SHP77 (cell line): ENCODE measurements at places on chromosomes 11 and 22.

DNA sequence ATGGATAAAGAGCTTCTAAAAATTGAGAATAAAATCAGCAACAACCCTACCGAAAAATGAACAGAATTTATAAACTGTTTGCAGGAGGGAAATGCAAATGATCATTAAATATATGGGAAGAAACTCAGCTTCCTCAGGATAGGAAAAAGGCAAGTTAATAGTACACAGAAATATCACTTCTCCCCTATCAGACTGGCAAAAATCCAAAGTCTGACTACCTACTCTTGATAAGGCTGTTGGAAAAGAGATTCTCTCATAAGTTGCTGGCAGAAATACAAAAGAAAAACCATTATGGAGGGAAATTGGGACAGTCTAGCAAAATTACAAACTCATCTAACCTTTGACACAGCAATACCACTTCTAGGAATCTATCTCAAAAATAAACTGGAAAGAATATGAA lies 100.9 kb upstream of the LDLRAD3 start:
- no peak for DNase-seq

- no peak for DNase-seq
Measured at GRCh38 chr11:22344081-22344480, 5.9 kb downstream of the SLC17A6 start.

DNA sequence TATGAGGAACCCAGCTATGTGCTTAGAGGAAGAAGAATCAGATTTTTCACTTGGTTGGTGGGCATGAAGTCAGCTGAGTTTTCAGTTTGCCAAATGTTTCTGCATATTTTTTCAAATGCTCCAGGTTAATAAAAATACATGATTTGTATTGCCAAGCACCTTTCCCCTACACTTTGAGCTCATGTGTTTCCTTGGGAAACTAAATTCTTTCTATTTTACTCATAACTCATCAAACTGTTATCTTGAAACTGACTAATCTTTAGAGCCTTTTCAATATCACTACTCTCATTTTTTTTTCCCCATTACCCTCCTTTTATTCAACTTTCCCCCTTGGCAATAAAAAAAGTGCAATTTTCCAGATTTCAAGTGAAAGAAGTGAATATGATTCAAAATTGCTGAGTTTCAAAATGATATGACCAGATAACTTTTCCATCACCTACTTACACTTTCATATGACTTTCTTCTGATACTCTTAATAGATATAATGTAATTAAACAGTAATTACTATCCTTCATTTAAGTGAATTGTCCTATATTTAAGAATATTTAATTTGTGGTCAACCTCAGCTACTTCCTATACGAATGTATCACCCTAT lies 91.9 kb upstream of the SOX6 start:
- no peak for DNase-seq

- no peak for DNase-seq
Measured at GRCh38 chr22:37609240-37610152, 862 bp downstream of the GGA1 start.

- no peak for DNase-seq
Measured at GRCh38 chr11:31509051-31509428, 382 bp downstream of the IMMP1L start.

GRCh38 chr11:45083544-45084087 lies 62.8 kb upstream of the PRDM11 start:
- DNase-seq: peak; percentile 46

GRCh38 chr11:2160736-2161259 lies at the start of gene INS:
Gene INS, minus strand, starts transcription at chr11:2161209. Its CDS starts 238 bp downstream, at chr11:2160971.
- DNase-seq: no peak

DNA sequence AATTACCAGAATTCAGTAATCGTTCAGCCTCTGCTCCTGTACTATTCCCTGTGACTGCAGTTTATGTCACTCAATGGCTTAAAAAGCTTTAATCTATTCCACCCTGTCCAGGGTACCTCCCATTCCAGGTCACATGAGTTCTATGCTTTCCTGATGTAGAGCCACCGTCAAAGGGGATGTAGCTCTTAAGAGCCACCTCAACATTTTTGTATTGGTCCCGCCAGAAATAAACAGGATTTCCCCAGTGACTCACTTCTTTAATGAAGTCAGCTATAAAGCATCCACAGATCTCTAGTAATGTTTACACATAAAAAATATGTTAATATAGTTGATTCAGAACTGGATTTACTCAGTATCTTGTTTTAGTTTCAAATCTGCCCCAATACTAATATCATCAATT lies 1.3 kb upstream of the OR8D1 start:
- no peak for DNase-seq

GRCh38 chr11:22957786-22958185 lies 97.5 kb upstream of the CCDC179 start:
- DNase-seq: no peak

GRCh38 chr22:50716290-50717024 lies 21.5 kb upstream of the ACR start:
- no peak for DNase-seq

GRCh38 chr11:112617098-112617425 lies 344.2 kb upstream of the NCAM1 start:
- DNase-seq: no peak

DNA sequence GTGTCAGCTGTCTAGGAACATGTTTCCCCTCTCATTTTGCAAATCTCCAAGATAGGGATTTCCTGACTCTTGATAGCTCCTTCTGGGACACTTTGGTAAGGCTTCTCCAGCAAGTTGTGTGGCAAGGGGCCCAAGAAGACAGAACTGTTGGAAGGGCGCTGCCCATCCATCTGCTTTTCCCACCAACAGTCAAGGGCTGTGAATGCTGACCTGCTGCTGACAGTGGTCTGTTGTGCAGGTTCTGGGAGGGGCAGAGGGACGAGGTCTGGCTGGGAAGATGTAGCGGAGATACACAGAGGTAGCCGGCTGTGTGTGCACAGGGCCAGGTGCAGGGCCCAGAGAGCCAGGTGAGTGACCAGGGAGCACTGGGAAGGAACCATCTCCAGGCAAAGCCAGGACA lies 12.2 kb downstream of the BCR start:
- DNase-seq: no peak

DNA sequence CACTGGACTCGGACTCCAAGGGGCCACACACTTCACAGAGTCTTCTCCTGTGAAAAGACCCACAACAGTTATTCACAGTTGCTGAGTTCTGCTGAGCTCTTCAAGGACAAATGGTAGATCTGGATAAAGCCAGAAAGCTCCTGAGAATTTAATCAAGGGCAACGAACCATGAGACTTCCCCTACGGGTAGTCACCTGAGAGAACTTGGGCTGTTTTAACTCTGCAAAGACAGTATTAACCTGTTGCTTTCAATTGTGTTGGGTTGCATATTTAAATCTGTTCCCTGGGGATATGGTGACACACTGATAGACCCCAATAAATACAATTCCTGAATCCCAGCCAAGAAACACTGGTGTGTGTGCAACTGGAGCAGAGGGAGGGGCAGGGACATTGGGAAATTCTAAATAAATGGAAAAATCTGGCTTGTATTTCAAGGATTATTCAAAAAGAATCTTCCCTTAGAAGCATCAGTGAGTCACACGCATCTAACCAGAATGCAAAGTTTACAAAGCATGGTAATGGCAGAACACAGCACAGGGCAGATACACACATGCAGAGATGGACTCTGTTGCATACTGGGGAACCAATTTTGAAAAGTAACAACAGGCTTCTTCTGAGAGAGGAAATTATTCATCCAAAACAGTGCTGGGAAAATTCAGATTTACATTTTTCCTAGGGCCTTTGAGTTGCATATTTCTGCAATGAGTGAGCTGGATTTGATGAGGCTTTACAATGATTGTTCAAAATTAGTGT lies 4.0 kb downstream of the KCNJ1 start:
- DNase-seq: no peak

DNA sequence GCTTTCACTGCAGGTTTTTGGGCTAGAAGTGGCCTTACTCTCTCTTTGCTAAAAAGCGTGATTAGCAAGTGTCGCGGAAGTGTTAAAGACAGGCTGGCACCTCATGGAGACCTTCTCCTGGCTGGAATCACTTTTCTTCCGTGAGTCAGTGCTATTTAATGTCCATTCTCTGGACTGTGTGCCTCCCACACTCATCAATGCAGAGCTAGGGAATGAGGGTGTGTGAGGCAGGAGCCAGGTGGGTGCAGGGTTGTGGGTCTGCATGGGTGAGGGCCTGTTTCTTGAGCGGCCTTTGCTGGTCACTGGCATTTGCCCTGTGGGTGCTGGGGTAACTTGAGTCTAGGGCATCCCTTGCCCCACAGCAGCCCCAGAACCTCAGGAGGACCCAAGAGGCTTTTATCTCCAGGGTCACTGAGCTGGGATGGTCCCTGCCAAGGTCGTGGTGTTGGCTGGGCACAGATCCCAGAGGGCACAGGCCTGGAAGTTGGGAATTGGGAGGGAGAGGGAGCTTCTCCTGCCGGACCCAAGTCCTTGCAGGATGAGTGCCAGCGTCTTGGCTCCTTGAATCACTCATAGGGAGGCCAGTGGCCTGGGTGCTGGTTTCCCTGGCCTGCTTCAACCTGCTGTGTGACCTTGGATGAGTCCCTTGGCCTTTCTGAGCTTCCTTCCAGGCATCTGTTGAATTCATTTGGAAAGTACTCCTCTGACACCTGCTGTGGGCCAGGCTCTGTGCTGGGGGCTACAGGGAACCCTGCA lies 30.0 kb downstream of the KIAA1671 start:
- DNase-seq: no peak

DNA sequence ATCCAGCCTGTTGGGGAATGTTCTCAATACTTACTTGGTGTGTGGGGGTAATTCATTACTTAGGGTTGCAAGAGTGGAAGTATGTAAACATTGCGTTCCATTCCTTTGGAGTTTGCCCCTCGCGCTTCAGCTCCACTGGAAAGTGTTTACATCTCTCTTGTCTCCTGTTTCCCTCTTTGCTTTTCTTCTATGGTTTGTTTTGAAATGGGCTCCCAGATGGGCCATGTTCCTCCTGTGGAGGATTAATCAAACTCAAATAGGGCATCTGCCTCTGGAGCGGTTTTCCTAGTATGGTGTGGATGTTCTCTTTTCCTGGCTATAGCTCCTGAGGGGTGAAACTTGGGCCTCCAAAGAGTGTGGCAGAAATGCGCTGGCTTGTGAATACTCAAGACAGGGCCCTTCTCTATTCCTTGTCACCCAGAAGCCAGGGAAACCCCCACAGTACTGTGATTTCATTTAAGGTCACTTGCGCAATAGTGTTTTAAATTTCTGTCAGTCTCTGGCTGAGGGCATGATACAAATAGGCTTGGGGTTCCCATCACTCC lies 51.9 kb downstream of the CD44 start:
- no peak for DNase-seq

- DNase-seq: no peak
Measured at GRCh38 chr22:46592390-46592872, 27.8 kb upstream of the GRAMD4 start.

GRCh38 chr22:39309881-39310714 lies 9.3 kb downstream of the RPL3 start:
- DNase-seq: no peak

DNA sequence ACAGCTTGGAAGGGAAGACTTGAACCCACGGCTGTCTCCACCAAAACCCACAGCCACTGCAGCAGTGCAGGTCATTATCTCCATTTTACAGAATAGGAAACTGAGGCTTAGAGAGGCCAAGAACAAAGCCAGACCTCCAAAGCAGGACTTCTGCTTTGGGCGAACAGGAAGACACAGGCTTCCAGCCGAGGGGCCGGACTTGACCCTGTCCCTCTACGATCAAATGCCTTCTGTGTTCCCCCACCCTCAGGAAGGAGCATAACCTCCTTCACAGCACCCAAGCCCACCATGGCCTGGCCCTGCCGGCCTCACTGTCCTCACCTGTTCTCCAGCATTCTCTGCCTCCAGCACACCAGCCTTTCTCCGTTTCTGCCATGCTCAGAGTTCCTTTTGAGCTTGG lies 15.8 kb downstream of the IGLL1 start:
- DNase-seq: no peak
